Left lobe of liver (tissue), 2 donors: ENCODE measurements at places on chromosomes 6 and 20.
A peak's percentile ranks its signal among the peaks of the same experiment; 100 is the strongest.

- no peak for DNase-seq
Observed at GRCh38 chr20:45300961-45301360, 5.7 kb upstream of the RBPJL start.

GRCh38 chr6:43180985-43181384 lies 1.0 kb upstream of the CUL9 start:
- no peak for DNase-seq

GRCh38 chr6:61203966-61204496 lies 1082.0 kb downstream of the KHDRBS2 start:
- DNase-seq, result no peak

- no peak for DNase-seq
Observed at GRCh38 chr20:37885042-37885441, 17.9 kb upstream of the VSTM2L start.

DNA sequence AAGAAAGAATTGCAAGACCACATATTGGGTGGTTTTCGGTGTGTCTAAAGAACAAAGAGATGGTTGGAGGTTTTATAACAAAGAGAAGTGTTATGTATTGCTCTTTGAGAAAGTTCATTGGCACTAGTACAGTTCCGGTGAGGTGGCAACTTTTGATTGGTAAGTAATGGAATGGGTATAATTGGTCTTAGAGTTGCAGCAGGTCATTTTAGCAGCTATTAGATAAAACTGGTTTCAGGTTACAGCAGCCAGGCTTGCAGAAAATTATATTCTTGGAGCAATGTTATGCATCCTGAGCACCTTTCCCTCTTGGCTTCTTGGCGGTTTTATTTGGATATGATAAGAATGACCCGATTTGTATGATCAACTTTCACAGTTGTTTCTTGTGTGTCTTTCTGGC lies 12.3 kb upstream of the SSTR4 start:
- DNase-seq, result no peak

- no peak for DNase-seq
Observed at GRCh38 chr6:163329991-163330390, 84.5 kb upstream of the QKI start.

- no peak for DNase-seq
Observed at GRCh38 chr6:49003348-49003747, 459.7 kb downstream of the MMUT start.

- DNase-seq, result no peak
Observed at GRCh38 chr6:133980168-133980567, 27.1 kb downstream of the TBPL1 start.

DNA sequence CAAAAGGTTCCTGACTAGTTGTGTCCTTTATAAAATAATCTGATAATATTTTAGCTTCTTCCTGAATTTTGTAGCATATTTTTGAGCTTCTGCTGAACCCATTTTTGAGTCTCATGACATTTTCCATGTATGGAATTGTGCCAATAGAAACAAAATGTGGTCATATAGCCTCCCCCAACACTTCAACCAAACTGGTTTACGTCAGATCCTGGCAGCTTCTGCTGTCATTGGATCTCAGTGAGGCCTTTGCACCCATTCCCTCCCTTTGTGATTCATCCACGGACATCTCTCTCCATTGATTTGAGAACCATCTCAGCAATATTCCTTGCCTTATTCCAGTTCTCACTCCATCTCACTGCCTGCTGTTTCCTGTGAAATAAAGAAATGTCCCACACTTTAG lies 166.0 kb upstream of the PROKR2 start:
- no peak for DNase-seq

- DNase-seq, result no peak
Observed at GRCh38 chr6:112760831-112761230, 413.7 kb downstream of the RFPL4B start.

DNA sequence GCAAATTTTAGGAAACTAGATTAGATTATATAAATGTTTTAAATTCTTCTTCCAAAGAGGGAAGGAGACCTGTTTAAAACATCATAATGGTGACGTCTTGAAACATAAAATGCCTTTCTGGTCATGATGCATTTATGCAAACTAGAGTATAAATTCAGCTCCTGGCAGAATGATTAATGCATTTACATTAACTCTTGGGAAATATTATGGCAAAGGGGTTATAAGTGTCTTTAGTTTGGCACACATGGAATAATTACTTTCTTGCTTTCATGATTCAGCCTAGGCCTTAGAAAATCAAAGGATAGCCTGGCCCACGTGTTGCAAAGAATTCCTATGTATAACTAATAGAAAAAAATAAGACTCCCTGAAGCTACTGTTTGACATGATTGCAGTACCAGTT lies 639.2 kb downstream of the RFPL4B start:
- DNase-seq, result no peak

GRCh38 chr6:72623808-72624207 lies 1.9 kb downstream of the KCNQ5 start:
- no peak for DNase-seq

DNA sequence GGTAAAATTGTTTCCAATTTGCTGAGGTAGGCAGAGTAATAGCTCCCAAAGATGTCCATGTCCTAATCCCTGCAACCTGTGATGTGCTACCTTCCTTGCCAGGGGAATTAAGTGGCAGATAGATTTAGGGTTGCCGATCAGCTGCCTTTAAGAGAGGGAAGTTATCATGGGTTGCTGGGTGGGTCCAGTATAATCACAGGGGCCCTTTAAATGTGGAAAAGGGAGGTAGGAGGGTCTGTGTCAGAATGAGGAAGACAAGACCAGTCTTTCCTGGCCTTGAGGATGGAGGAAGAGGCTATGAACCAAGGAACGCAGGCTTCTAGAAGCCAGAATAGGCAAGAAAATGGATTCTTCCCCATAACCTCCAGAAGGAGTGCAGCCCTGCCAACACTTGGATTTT lies 50.7 kb downstream of the CTCFL start:
- no peak for DNase-seq

DNA sequence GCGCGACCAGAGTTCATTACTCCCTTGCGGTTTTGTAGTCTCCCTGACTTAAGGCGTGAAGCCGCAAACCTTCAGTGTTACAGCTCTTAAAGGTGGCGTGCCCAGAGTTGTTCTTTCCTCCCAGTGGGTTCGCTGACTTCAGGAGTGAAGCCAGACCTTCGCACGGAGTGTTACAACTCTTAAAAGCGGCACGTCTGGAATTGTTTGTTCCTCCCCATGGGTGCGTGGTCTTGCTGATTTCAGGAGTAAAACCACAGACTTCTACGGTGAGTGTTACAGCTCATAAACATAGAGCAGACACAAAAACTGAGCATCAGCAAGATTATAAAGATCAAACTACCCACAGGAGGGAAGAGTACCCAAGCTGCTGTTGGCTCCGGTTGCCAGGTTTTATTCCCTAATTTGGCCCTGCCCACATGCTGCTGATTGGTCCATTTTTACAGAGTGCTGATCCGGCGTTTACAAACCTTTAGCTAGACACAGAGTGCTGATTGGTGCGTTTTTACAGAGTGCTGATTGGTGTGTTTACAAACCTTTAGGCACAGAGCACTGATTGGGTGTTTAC lies 10.4 kb downstream of the TMEM14C start:
- DNase-seq, result peak; percentile 3

DNA sequence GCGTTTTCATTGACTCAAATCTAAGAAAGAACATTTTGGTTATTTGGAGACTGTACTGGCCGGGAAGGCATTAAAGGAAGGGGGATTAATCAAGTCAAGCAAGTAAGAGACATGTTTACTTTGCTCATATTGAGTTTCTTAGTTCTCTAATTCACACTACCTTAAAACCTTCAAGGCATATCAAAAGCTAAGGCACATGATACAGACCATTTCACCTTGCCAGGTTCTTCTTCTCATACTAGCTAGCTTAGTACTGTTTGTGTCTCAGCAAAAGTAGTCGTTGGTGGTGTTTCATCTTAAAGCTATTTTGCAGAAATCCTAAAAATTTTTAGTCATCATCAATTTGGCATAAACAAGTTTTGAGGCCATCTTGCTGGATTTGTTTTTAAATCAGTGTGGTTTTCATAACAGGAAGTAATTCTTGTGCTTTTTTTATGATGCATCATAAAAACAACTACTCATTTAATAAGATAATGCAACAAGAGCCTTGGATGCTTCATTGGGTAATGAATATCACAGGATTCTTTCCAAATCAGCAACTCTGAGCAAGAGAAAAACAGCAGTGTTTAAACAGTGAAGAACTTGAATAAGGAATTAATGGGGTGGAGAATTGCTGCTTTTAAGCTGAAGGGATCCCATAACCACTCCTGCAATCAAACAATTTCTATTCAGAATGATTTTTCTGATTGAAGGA lies 425.3 kb downstream of the EPM2A start:
- no peak for DNase-seq

DNA sequence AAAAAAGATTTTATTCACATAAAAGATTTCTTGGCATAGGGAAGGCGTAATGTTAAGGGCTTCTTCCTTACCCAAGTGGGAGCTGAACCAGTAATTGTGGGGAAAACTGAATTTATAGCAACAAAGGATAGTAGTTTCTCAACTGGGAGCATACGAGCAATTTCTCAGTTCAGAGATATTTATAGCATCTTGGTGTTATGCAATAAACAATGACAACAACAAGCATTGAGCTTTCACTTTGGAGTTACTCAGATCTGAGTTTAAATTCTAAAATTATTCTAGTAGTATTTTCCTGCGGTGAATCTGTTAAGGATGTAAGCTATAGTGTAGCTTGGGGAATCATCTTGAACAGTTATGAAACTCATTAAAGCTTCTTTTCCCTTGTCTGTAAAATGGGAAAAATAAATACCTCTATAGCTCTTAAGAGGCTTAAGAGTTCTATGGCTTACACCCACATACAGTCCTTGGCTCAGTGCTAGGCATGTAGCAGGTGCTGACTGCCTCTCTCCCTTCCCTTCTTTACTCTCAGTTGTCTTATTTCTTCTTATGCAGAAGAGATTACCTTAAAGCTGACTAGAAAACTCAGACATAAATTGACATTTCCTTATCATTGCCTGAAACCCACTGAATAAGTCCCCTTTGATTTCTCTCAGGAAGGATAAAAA lies 58.8 kb downstream of the SAMD5 start:
- DNase-seq, result no peak

- DNase-seq, result peak; percentile 48
Observed at GRCh38 chr20:6623989-6624388, 143.5 kb upstream of the BMP2 start.
